Tibial artery (tissue), 4 donors: ENCODE measurements at places on chromosomes 6 and 20.

GRCh38 chr20:7667194-7667593, 273.1 kb downstream of the HAO1 start:
- DNase-seq = no peak

- no peak for DNase-seq
Measured at GRCh38 chr6:82353848-82354247, 9.8 kb upstream of the TPBG start.

GRCh38 chr6:161265975-161266374, 7.9 kb downstream of the AGPAT4 start:
- DNase-seq = no peak

DNA sequence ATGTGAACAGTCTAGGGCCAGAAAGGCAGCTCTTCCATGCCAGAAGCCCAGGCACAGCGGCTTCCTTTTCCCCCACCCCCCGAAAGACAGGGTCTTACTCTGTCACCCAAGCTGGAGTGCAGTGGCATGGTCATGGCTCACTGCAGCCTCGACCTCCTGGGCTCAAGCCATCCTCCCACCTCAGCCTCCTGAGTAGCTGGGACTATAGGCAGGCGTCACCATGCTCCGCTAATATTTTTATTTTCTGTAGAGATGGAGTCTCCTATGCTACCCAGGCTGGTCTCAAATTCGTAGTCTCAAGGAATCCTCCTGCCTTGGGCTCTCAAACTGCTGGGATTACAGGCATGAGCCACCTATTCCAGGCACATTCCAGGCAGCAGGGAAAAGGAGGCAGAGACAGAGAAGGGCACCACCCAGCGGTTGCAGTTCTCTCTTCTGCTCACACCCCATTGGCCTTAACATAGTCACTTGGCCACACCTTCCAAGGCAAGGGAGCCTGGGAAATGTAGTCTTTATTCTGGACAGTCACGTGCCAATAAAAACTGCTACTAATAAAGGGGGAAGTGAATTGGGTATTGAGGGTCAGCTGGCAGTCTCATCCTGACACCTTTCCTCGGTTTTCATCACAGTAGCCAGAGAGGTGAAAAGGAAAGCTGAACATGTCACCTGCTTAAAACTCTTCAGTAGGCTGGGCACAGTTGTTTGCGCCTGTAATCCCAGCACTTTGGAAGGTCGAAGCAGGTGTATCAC, 205.9 kb downstream of the ZMYND8 start:
- peak; percentile 81 for DNase-seq

- no peak for DNase-seq
Measured at GRCh38 chr20:10239954-10240353, 21.3 kb downstream of the SNAP25 start.

DNA sequence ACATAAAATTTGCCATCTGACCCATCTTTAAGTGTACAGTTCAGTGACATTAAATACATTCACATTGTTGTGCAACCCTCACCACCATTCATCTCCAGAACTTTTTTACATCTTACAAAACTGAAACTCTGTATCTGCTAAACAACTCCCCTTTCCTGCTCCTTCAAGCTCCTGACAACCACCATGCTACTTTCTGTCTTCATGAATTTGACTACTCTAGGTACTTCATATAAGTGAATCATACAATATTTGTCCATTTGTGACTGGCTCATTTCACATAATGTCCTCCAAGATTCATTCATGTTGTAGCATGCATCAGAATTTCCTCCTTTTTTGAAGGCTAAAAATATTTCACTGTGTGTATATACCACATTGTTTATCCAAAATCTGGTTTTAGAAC, 86.9 kb upstream of the SMLR1 start:
- no peak for DNase-seq

GRCh38 chr6:36200998-36201596, 4.6 kb downstream of the BRPF3 start:
- DNase-seq = no peak

- no peak for DNase-seq
Measured at GRCh38 chr20:43389211-43389610, 68.5 kb upstream of the SRSF6 start.

- no peak for DNase-seq
Measured at GRCh38 chr6:162974685-162975084, 246.9 kb downstream of the PACRG start.

GRCh38 chr20:4513720-4514119, 208.0 kb upstream of the PRND start:
- no peak for DNase-seq

DNA sequence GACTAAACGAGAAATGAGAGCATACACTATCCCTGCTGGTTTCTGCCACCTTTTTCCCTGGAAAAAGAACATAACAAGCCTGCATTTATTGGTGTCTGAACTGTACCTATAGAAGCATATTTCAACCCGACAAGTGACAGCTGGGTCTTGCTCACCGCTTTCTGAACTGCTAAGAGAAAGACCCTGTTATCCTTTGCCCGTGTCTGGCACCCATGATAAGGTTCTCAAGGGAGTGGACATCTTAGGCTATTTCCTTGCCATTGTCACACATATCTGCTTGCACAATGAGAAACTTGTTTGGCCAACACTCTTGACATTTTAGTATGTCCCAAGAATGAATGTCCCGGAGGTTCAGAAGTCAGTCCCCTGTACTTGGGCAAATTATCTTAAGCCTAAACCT, 19.3 kb downstream of the RIPOR2 start:
- DNase-seq = no peak

DNA sequence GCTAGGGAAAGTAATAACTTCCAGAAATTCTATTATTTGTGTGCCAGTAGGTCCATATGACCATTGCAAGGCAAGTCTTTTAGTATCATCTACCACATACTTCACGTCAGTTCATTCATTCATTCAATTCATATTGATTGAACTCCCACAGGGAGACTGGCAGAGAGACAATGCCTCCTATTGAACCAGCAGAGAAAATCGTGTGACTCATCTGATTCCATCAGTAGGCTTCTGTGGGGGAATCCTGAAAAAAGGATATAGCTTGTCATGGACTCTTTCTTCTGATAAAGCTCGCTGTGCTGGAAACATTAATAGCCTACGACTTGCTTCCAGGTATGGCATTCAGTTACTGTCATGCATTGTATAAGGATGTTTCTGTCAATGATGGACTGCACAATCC, 45.3 kb upstream of the CNR1 start:
- no peak for DNase-seq

DNA sequence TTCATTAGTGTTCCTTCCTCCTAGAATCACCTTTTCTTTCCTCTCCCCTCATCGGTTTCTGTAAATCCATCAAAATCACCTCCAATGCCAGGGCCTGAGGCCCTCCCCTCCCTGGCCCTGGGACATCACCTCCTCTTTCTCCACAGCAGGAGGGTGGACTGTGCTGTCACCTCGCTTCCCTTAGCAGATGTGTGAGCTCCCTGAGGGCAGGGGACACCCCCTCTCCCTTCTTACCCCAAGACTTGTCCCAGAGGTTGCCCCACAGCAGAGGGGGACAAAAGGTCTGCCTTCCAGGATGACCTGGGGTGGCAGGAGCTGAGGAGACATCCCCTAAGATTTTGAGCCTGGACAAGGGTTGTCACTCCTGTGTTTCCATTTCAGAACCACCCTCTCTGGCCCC, 5.9 kb downstream of the ULBP1 start:
- DNase-seq = no peak

DNA sequence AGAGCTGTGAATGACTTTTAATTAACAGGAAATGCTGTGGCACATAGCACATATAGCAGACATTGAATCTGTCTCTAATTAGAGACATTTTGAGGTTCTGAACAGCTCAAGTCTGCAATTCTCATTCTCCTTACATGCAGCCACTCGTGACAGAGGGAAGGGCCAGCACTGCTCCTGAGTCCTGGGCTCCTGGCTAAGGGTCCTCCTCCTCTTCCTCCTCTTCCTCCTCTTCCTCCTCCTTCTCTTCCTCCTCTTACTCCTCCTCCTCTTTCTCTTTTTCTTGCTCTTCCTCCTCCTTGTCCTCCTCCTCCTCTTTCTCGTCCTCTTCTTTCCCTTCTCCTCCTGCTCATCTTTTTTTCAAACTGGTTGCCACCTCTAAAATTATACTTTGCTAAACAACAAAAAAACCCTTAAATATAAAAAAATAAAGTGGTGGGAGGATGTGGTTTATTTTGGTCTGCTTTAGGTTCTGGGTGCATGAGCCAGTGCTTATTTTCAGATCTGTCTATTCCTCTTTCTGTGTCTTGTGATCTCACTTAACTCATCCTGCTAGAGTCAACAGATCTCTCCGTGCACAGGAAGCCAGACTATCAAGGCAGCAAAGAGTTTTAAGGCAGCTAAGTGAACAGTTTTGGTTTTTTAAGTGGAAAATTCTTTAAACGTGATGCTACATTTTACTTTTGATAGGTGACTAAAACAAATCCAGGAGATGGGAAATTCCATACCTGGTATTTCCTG, 159.3 kb downstream of the CD83 start:
- DNase-seq = no peak

DNA sequence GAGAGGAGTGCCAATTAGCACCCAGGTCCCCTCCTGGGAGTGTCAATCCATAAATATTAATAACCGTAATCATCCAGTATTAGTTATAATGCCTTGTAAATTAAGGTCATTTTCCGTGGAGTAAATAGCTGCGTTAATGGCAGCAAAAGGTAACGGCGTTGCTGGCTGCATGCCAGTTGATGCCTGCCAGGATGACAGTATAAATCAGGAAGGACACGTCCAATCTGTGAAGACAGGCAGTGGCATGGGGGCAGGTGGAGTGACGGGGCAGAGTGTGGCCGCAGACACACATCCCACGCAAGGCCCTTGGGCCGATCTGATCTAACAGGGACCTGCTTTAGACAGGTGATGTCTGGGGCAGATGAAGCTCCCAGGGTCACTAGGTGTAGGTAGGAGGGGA, 49.1 kb downstream of the KCNB1 start:
- no peak for DNase-seq

GRCh38 chr20:17158701-17159100, 68.1 kb upstream of the PCSK2 start:
- DNase-seq = no peak

GRCh38 chr6:10793695-10794094, 44.6 kb downstream of the MAK start:
- DNase-seq = no peak

DNA sequence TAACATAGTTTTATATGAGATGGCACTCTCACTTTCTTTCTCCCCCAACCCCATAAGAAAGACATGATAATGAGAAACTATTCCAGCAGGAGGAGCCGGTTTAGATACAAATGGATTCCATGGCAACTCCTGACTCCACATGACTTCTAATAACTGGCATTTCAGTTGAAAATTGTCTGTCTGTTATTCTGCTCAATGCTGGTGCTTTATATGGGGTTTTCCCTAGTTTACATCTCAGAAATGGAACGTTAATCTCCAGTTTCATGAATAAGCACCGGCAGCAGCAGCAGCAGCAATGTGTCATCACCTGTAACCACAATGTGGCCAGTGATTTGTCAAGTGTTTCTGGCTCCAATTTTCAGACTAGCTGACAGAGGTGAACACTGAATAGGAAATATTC, 8.0 kb upstream of the SIM1 start:
- DNase-seq = no peak

- no peak for DNase-seq
Measured at GRCh38 chr6:4128748-4129147, 6.6 kb downstream of the ECI2 start.

DNA sequence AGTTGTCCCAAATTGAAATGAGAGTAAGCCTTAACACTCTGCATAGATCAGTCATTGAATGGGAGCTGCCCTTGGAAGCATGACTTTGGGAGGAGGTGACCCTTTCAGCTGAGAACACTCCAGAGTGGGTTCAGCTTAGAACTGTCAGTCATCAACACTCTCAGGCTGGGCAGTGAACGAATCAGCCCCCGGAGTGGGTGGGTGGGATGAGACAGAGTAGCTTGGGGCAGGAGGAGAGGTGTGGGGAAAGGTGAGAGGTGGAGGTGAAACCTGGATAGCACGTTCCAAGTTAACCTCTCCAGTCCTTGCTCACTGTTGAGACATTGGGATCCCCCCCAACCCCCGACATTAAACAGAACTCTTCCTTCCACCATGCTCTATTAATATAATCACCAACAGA, 55.3 kb upstream of the TPD52L1 start:
- DNase-seq = no peak

GRCh38 chr20:18191306-18191705, 53.6 kb downstream of the KAT14 start:
- DNase-seq = no peak

GRCh38 chr6:40082278-40083043, 148.2 kb upstream of the MOCS1 start:
- no peak for DNase-seq

GRCh38 chr20:48310305-48310704, 517.5 kb downstream of the PREX1 start:
- DNase-seq = no peak

DNA sequence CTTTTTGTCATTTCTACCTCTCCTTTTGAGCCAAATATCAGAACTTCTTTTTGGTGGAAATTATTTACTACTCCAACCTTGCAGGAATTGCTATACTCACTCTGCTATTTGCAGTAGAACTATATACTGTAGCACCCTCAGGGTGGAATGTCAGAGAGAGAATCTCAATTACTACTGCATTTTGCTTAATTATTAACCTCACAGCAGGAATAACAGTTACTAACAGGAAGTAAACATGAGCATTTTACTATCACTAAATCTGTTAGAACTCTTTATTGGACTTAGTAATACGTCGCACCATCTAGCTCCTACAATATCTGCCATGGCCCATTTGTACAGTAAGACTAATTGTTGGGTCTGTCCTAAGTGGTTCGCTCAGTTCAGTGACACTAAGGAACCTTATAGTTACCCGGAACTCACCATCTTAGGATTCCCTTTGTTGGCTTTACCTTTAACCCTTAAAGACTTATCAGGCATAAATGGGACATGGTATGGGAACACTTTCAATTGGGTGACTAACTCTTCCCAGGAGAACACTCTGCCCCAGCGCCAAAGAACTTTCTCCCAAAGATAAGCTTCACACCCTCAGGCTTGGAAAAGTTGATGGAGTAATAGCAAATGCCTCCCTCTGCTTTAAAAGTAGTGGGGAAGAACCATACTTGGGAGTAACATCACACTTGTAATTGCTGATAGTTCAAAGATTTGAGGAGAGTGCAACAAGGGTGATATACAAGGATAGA, 38.8 kb downstream of the PLN start:
- DNase-seq = no peak

DNA sequence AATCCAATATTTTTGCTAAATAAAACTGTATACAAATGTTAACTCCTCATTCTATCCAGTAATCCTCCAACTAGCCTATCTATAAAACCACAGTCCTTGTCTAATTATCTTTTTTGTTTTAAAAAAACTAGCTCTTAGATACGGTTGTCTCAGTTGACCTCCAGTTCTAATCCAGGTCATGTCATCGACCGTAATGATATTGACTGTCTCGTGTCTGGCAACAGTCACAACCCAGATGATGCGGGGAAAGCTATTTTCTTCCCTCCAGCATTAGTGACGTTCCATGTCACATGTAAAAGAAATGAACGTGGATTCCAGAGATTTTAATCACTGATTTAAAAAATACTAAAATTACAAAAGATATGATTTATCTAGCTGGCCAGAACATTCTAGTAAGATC, 35.5 kb downstream of the HEBP2 start:
- DNase-seq = no peak

GRCh38 chr20:22575087-22575721, 9.2 kb downstream of the FOXA2 start:
- no peak for DNase-seq
